Upper lobe of right lung (tissue), 1 donor: ENCODE measurements at places on chromosomes 5 and 9. TPM values are rescaled to one million over a fixed set of nuclear protein-coding genes. Genes with fewer than 3 reads are reported as not detected.

GRCh38 chr5:43664501-43665040 is 61.6 kb downstream of the NNT start:
- no peak for DNase-seq

- DNase-seq: no peak
These were observed 409.0 kb downstream of the PRR16 start for GRCh38 chr5:120873083-120873482.

- no peak for DNase-seq
These were observed 205.6 kb upstream of the ZNF608 start for GRCh38 chr5:124952079-124952478.

SAXO1 gene
- total RNA-seq: 0.12 TPM

TNFAIP8 gene
- 22.4 TPM for total RNA-seq

GPRIN1 gene
- 1.4 TPM for total RNA-seq

ADAMTS2 gene
- total RNA-seq: 16.4 TPM
